ENCODE measurements at places on chromosomes 12 and 14. TPM values are rescaled to one million over a fixed set of nuclear protein-coding genes. Genes with fewer than 3 reads are reported as not detected.

SETD1B gene
- total RNA-seq = 4.0 TPM

IL26 gene
- total RNA-seq = not detected

CCDC88C gene
- total RNA-seq = 11.5 TPM

NTS gene
- not detected for total RNA-seq

BCL7A gene
- 14.0 TPM for total RNA-seq

All from myocyte (in vitro differentiated cells).